ENCODE measurements at places on chromosomes 7 and 10.
A peak's percentile ranks its signal among the peaks of the same experiment; 100 is the strongest.

DNA sequence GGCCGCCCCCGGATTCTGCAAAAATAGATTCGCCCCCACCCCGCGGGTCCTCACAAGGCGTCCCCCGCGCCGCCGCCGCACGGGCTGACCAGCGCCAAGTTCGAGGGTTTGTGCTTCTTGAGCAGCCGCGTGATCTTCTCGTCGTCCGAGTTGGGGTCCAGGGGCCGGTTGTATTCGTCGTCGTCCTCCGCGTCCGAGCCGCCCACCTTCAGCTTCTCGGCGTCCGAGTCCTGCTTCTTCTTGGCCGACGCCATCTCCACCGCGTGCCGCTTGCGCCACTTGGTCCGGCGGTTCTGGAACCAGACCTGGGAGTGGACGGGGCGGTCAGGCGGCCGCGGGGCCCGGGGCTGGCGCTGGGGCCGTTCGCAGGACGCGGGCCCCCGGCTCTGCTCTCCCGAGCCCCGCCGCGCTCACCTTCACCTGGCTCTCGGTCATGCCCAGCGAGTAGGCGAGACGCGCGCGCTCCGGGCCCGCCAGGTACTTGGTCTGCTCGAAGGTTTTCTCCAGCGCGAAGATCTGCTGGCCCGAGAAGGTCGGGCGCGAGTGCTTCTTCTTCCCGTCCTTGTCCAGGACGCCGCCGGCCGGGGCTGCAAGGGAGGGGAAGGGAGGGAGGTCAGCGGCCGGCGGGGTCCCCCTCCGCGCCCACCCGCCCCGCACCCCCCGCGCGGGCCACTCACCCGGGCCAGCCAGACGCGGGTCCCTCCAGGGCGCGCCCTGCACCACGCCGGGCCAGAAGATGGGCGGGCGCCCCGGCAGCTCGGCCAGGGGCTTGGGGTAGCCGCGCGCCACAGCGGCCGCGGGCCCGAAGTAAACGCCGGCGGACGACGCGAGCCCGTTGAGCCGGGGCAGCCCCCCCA is 853 bp downstream of the NKX6-2 start:
- no peak for DNase-seq

GRCh38 chr10:99676426-99676825 is 17.1 kb downstream of the ENTPD7 start:
- no peak for DNase-seq

DNA sequence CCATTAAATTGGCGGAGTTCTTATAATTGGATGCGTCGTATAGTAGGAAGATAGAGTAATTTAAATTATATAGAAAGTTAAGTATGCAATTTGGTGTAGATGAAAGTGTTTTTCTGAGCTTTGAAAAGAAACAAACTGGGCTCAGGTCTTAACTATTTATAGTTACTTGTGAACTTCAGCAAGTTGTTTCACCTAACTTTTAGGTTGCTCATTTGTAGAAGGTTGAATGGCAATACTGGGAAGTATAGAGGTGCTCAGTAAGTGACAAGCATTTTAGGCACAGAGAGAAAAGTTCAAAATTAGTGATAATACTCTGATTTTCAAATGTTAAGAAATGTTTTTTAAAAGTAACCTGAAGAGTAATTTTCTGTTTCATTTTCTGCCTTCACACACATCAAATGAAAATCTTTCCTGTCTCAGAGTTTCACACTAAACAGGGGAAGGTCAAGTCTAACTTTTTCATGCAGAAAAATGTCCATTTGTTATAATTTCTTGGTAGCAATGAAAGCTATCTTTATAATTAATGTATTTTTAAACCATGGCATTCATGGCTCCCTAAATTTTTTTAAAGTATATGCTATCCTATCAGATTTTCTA is 146.5 kb downstream of the PHF14 start:
- no peak for DNase-seq

GRCh38 chr10:11378835-11379234 is 232.6 kb downstream of the USP6NL start:
- no peak for DNase-seq

DNA sequence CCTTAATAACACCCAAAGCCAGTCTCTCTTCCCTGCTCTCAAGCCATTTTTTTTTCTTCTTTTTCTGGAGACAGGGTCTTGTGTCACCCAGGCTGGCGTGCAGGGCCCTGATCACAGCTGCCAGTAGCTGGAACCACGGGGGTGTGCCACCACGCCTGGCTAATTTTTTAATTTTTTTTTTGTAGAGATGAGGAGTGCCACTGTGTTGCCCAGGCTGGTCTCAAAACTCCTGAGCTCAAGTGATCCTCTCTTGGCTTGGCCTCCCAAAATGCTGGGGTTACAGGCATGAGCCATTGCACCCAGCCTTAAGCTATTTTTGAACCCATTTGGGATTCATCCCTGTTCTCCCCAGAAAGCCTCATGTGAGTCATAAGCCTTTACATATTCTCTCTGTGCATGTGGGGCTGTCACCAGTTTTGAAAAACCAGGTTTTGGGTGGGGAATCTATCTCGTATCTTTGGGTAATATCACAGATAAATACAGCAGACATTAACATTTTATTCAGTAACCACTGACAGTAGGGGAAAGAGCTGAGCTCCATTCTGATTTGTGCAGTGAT is 15.5 kb downstream of the ZNF487 start:
- no peak for DNase-seq

- no peak for DNase-seq
Observed at GRCh38 chr10:78405231-78405630, 371.6 kb downstream of the RPS24 start.

GRCh38 chr7:90777465-90777864 is 181.3 kb downstream of the CDK14 start:
- DNase-seq: no peak

- no peak for DNase-seq
Observed at GRCh38 chr10:4885162-4885561, 59.2 kb downstream of the AKR1E2 start.

GRCh38 chr7:130831817-130832481 is 97.9 kb upstream of the KLF14 start:
- peak; percentile 18 for DNase-seq

- DNase-seq: no peak
Observed at GRCh38 chr7:48414011-48414732, 242.9 kb downstream of the ABCA13 start.

DNA sequence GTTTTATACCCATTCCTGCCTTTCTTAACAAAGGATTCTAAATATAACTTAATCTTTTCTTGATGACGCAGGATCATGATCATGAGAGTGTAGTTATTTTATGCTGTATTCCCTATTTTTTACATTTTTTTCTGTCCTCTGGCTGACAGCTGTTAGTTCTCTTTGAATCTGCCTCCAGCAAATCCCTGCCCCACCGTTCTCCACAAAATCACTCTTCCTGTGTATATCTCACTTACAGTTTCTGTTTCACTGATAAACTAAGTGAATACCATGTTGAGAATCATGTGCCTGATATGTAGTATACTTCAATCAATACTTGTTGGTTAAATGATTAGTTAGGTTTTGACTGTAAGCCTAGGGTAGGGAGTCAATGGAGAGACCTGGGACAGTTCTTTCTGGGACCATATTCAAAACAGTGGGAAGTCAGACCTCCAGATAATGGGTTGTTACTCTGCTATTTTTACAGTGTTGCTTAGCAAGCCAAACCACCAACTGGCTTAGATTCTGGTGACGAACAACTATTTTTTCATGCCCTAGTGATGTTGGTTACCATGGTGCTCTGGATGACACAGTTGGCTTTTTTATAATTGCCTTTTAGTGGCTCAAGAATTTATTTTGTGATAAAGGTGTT is 12.8 kb downstream of the CNNM1 start:
- DNase-seq: peak; percentile 42

DNA sequence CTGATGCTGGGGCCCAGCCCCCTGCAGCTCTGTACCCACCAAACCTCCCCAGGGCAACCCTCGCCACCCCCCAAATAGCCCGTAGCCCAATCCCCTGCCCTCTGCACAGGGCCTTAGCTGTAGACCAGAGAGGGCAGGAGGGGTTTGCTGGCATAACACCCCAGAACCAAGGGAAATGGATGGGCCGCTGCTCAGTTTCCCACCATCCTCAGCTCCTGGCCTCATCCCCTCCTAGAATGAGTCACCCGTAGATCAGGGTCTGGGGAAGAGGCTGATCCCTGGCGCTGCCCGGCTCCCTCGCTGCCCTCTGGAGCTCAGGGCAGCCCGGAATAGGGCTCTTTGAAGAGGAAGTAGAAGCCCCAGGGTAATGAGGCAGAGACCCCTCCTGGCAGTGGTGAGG is 31.2 kb downstream of the LDB3 start:
- DNase-seq: no peak

GRCh38 chr7:153567426-153567825 is 484.8 kb upstream of the DPP6 start:
- DNase-seq: peak; percentile 6
